ENCODE measurements at places on chromosomes 1 and 21.

- DNase-seq, result no peak
These were observed 15.1 kb downstream of the PEA15 start for GRCh38 chr1:160220301-160220700.

- DNase-seq, result no peak
These were observed 19.2 kb upstream of the KCNE2 start for GRCh38 chr21:34344584-34344983.

- DNase-seq, result no peak
These were observed 131.6 kb upstream of the ETV3 start for GRCh38 chr1:157269656-157270375.

GRCh38 chr1:44412601-44413000 lies 7.5 kb downstream of the RNF220 start:
- no peak for DNase-seq

- no peak for DNase-seq
These were observed 77.0 kb upstream of the MACF1 start for GRCh38 chr1:39127513-39127912.

DNA sequence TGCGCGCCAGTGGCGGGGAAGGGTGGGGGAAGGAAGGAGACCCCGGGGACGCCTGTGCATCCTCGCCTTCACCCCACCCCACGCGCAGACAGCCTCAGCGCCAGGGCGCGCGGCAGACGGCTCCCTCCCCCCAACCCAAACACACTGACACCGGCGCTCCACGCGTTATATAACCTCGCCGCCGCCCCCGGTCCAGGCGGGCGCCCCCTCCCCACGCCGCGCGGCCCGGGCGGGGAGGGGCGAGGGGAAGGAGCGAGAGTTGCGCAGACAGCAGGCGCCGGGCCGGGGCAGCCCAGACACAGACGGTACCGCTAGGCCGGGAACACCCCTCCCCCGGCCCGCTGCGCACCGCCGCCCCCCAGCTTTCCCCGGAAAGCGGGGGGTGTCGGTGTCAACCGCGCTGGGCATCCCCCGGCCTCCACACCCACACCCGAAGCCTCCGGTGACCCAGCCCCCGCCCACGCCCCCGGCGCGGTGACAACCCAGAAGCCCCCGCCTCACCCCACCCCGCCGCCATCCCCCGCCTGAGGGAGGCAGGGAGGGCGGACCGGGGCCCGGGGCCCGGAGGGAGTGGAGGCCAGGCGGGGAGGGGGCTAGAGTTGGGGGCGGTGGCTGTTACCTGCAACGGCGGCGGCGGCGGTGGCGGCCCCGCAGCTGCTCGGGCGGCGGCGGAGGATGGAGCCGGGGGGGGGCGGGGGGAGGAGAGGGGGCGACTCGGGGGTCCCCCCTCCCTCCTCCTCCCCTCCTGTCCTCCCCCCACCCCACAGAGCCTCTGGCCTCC lies 432 bp downstream of the AKT3 start:
- peak; percentile 6 for DNase-seq

- DNase-seq, result no peak
These were observed 51.1 kb downstream of the COL24A1 start for GRCh38 chr1:86105533-86105866.

DNA sequence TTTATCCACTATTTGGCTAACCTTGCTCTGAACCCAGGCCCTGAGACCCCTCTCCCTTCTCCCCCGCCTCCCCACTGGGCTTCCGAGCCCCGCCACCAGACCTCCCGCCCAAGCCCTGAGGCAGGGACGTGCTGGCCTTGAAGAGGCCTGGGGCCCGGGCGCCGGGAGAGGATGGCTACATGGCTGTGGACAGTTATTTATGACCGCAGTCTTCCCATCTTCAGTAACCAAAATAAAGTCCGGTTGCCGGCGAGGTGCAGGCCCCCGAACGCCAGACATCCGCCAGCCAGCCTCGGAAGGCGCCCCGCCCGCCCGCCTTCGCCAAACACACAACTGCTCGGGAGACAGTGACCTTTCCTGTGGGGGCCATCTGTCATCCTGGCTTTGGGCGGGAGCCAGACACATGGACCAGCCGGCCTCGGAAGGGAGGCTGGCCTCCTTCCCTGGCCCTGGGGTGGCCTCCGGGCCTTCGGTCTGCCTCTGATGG lies 69.0 kb downstream of the DHRS3 start:
- no peak for DNase-seq

- DNase-seq, result no peak
These were observed 39.1 kb upstream of the SLC19A1 start for GRCh38 chr21:45581322-45581712.

- DNase-seq, result no peak
These were observed 16.8 kb downstream of the IFNAR2 start for GRCh38 chr21:33246506-33246905.

DNA sequence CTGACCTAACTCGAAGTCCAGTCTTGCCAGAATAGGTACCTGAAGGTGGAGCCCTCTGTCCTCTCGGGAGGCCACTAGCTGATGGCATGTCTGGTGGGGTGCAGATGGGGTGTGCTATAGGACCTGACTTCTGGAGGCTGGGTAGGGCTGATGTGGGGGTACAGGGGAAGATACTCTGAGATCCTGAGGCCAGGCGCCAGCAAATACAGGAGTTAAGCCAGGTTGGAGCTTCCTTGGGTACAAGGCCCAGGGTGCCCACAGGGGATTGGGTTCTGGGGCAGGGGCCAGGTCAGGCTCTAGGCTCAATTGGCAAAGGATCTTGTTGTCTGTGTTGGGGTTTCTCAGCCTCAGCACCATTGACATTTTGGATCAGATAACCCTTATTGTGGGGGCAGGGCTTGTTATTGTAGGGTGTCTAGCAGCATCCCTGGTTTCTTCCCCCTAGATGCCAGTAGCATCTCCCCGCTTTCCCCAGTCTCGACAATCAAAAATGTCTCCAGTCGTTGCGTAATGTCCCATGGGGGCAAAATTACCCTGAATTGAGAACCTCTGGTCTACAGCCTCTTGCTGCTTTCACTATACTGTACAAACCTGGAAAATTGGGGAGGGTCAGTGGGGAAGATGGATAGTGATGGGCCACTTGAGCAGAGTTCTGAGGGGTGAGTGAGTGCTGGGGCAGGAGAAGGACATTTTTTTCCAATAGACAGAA lies 9.2 kb downstream of the PTPRF start:
- no peak for DNase-seq

GRCh38 chr1:90614872-90615271 lies 102.2 kb downstream of the BARHL2 start:
- DNase-seq, result no peak

Measured in left renal pelvis (tissue), 4 donors.